Activated CD8-positive, alpha-beta T cell treated with anti-CD3 and anti-CD28 coated beads for 36 hours (primary cell): ENCODE measurements at places on chromosomes 11 and 22.

DNA sequence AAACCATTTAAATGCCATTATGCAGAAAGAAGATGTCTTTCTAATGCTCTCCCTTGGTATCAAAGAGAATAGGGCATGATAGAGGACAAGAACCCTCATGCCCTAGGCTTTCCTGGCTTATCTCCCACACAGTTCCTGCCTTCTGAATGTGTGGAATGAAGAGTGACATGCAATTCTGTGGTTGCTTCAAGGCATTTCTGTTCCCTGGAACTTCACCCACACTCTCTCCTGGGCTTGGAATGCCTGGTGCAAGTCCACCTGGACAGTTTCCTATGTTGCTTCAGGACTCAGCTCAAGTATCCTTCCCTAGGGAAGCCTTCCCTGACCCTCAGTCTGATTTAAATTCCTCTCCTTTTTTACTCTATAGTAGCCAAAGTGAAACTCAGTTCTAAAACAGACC is 53.8 kb upstream of the DRD2 start:
- DNase-seq = no peak

DNA sequence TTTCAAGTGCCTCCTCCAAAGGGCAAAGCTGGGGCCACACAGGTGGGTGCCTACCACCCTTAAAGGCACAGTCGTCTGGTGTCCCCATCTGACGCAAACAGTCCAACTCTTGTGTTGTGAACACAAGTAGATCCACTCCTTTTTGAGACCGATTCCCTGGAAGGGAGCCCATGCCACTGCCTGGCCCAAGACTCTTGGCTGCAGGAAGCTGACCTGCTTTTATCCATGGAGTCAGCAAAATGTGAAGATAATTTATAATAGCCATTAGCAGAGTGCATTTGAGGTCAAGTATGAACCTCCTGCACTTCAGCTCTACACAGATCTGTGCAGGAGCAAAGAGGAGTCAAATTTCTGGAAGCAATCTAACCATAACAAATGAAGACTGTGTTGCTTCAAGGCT is 68.5 kb downstream of the ADM start:
- DNase-seq = no peak

GRCh38 chr11:92376680-92377079 is 152.1 kb downstream of the FAT3 start:
- DNase-seq = no peak

DNA sequence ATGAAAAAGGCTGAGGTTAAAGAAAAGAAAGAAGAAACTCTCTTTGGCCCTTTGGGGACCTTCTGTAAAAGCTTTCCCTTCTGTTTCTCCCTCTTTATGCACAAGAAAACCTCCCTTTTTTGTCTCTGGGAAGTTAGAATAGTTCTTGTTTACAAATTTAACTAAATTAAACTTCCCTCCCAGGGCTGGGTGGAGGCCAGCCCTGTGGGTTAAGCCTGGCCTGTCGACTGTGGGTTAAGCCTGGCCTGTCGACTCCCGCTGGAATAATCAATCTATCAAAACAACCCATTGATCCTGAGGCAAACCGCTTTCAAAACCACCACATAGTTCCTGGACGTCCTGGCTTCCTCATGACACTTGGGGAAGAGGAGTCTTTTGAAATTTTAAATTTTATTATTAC is 1.2 kb upstream of the DRG1 start:
- no peak for DNase-seq

GRCh38 chr11:102564110-102564509 is 33.6 kb upstream of the MMP7 start:
- DNase-seq = no peak

DNA sequence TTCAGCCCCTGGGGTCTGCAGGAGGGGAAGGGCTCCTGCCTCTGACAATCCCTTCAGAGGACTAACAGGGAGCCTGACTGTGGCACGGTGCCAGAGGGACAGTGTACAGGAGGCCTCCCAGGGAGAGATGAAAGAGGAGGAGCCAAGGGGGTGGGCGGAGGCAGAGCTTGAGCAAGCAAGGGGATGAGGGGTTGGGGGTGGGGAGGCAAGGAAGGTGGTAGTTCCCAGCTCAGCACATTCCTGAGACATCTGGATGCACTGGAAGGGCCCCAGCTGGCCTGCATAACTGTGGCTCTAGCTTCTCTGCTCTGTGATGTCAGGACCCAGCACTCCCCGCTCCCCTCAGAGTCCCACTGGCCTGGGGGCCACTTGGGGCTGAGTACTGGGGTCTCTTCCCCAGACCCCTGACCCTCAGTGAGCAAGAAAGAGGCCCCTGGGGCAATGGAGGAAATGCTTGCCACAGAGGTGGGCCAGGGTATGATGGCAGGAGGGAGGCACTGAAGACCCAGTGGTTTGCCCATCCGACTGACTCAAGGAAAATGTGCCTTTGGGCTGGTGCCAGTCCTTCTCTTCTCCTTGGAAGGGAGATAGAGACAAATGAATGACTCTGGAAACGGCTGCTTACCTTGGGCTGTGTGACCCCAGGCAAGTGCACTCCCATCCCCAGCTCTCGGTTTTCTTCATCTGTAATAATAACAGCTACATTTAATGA is 13.3 kb downstream of the CREB3L1 start:
- no peak for DNase-seq

DNA sequence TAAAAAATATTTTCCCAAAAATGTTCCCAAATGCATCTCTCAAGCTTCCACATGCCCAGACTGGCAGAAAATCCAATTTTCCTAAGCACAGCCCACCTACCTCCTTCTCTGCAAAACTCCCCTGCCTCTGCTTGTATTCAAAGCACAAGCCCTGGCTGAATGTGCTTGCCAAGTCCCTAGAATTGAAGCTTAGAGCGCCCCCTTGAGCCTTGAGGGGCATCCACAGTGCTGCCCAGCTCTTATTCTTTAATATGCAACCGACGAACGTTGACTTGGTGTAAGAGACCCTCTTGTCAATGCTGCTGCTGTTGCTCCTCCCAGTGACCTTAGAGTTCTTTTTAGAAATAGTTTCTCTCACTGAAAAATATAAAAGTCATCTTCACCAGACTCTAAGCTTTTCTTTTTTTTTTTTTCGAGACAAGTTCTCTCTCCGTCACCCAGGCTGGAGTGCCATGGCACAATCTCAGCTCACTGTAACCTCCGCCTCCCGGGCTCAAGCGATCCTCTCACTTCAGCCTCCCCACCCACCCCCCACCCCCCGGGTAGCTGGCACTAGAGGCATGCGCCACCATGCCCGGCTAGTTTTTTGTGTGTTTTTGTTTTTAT is 63.5 kb upstream of the CAPRIN1 start:
- peak; percentile 87 for DNase-seq
